ENCODE measurements at places on chromosomes 1 and 21.

- no peak for DNase-seq
These were observed 182.2 kb upstream of the RAB4A start for GRCh38 chr1:229088711-229089110.

GRCh38 chr1:151347523-151348246 lies 633 bp upstream of the RFX5 start:
- DNase-seq, result no peak

DNA sequence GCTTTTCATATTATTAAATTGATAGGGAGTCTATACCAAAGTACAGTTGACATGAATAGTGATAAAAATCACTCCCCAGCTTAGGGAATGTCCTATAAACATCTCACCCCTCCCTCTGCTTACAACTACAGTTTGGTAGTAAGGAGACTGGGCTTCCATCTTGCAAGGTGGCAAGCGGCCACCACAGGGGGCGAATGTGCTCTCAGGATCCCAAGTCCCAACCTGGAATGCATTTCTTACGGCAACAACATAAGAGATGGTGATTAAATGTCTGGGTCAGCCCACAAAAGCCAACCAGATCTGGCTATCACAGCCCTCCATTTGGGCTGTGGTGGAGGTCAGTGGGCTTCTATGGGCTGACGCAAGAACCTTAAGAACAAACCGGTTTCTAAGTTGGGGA lies 68.0 kb downstream of the SMYD2 start:
- no peak for DNase-seq

GRCh38 chr1:156896490-156897033 lies 3.0 kb downstream of the PEAR1 start:
- no peak for DNase-seq

DNA sequence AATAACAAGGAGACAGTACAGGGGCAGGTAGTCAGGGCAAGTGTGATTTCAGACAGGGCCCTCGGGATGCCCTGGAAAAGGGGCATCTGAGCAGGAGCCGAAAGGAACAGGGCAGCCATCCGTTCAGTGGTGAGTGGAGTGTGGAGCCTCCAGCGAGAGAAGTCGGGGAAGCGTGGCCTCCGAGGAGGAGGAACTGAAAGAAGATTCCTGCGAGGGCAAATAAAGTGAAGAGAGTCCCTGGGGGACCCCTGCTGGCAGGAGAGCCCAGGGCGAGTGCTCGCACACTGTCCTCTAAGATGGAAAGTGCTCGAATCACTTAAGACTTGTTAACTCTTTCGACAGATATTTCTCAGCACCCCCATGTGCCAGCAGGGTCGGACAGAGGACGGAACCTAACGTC lies 3.5 kb upstream of the UTS2 start:
- no peak for DNase-seq

- DNase-seq, result no peak
These were observed 47.1 kb downstream of the LEPR start for GRCh38 chr1:65467536-65467935.

DNA sequence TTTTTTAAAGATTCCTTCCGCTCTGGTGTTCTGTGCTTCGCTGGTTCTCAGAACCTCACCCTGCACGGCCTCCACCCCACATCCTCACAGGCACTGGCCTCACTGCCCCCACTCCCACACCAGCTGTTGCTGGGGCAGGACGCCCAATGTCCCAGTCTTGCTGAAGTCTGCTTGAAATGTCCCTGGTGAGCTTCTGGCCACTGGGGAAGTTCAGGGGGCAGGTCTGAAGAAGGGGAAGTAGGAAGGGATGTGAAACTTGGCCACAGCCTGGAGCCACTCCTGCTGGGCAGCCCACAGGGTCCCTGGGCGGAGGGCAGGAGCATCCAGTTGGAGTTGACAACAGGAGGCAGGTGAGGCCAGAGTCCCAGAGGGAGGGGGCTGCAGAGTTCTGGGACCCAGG lies at the start of gene C1QA:
TSS of gene C1QA (plus strand) at position 276 of the 400 bp plus-strand sequence. CDS start 989 bp downstream, outside the sequence.
- peak; percentile 92 for DNase-seq

DNA sequence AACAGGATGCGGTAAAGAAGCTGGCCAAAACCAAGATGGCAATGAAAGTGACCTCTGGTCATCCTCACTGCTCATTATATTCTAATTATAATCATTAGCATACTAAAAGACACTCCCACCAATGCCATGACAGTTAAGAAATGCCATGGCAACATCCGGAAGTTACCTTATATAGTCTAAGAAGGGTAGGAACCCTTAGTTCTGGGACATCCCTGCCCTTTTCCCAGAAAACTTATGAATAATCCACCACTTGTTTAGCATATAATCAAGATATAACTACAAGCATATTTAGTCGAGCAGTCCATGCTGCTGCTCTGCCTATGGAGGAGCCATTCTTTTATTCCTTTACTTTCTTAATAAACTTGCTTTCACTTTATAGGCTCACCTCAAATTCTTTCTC lies 79.8 kb downstream of the DDX20 start:
- no peak for DNase-seq

- DNase-seq, result no peak
These were observed 57.1 kb downstream of the TMEM53 start for GRCh38 chr1:44616991-44617702.

- no peak for DNase-seq
These were observed 193.4 kb downstream of the ATG4C start for GRCh38 chr1:62977366-62977765.

DNA sequence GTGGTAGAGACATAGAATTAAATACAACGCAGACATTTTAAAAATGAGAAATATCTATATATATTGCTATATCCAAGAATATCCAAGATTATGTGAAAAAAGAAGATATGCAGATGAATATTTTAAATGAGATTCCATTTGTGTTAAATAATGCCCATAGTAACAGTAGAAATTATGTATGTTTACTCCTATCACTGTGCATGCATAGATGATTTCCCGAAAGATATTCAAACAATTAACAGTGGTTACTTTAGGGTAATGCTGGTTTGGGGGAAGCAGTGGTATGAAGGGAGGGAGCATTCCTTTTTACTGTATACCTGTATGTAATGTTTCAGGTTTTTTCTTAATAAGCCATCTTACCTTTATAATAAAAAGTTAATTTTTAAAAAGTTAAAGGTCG lies 25.1 kb downstream of the DNTTIP2 start:
- no peak for DNase-seq

DNA sequence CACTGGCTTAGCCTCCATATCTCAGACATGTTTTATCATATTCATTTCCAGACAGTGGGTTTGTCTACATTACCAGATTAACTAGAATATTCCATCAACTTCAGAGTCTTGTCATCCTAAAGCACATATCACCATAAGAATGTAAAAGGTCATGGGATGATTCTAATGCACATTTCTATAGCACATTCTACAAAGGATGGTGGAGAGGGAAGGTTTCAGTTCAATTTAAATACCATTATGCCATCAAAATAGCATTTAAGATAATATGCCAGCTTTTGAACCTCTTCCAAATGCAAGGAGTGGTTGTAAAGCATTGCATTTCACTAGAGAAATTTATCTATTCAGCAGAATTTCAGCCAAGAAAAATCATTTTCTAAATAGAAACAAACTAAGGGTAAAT lies 970.5 kb downstream of the TTLL7 start:
- DNase-seq, result no peak

GRCh38 chr1:9225411-9225785 lies 9.2 kb upstream of the H6PD start:
- no peak for DNase-seq

- no peak for DNase-seq
These were observed 209.0 kb downstream of the AMY1C start for GRCh38 chr1:103958699-103959098.

GRCh38 chr21:30336596-30336995 lies 898 bp downstream of the KRTAP27-1 start:
- DNase-seq, result no peak

DNA sequence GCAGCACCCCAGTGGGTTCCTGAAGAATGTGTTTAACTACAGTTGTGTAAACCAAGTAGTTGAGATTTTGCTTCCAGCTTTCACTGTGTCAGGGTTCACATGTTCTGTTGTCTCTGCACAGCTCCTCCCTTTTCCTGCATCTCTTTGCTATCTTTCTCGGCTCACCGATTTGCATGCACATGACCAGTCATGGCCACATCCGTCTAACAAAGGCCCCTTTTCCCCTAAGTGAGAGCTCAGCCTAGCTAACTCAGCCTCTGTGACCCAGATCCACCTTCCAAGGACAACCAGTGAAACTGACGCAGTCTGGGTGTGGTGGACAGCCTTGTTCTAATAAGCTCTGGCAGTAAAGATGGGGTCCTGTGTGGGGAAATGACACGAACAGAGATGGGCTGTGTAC lies 101.1 kb downstream of the ZP4 start:
- DNase-seq, result no peak

DNA sequence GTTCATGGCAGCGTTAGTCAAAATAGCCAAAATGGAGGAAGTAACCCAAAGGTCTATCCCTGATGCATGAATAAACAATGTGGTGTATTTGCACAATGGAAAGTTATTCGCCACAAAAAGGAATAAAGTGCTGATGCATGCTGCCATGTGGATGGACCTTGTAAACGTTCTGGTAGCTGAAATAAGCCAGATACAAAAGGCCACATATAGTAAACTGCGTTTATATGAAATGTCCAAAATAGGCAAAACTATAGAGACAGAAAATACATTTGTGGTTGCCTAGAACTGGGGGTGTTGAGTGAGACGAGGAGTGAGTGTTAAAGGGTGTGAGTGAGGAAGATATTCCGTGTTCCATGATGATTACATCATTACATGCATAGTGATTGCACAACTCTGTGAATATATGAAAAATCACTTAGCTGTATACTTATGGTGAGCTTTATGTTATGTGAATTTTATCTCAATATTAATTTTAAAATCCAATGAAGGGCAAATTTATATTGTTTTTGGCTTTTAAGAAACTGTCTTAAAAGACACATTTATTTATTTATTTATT lies 321.3 kb downstream of the KIF26B start:
- DNase-seq, result no peak

- no peak for DNase-seq
These were observed 52.1 kb upstream of the EPS8L3 start for GRCh38 chr1:109815809-109816174.

GRCh38 chr1:57761628-57762027 lies 337.8 kb upstream of the DAB1 start:
- no peak for DNase-seq

GRCh38 chr1:86477682-86478081 lies 9.0 kb downstream of the CLCA1 start:
- DNase-seq, result no peak

DNA sequence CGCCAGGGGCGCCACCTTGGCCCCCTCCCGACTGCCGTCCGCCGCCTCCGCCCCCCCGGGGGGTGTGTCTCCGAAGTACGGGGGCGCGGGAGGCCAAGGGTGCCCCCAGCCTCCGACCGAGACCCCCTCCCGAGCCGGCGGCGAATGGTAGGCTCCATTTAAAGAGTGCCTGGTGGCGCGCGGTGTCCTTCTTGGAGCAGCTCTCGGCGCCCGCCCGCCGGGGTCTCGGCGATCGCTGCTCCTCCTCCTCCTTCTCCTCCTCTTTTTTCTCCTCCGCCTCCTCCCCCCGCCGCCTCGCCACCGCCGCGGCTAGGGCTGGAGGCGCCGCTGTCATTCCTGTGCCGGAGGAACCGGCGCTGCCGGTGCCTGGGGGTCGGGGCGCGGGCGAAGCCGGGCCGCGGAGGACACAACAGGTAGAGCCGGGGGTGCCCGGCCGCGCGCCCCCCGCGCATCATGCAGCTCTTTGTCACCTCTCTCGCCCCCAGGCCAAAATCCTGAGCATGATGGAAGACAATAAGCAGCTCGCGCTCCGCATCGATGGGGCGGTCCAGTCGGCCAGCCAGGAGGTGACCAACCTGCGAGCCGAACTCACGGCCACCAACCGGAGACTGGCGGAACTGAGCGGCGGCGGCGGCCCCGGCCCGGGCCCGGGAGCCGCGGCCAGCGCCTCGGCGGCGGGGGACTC lies at the start of gene KAZN:
TSS of gene KAZN (plus strand) at position 188 of the 685 bp plus-strand sequence.
- no peak for DNase-seq

All from posterior vena cava (tissue), 2 donors.